ENCODE measurements at places on chromosomes 6 and 20.

DNA sequence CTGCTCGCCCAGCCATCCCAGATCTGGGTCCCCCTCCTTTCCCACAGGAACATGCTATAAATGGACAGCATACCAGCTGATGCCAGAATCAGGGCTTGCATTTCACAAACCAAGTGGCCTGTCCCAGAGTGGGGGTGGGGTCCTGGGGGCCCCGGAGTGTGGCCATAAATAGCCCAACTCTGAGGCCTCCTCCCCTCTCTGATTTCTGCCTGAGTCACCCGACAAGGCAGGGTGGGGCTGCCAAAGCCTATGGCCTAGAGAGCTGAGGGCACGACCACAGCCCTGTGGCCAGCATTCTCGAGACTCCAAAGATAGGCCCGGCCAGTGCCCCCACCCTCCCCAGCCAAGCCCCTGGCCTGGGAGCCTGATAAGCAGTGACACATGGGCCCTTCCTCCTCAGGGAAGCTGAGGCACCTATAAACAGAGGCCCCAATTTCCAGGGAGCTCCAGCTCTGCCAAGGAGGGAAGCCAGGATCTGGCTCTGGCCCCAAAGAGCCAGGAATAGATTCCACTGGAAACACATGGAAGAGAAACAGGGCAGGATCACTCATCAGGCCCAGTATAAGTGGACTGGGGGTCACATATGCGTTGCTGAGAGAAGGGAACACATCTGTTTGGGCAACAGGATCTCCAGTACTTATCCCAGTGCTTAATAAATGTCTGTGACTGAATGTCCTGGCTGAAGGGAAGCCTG, 20.3 kb downstream of the SNTA1 start:
- DNase-seq, result no peak

GRCh38 chr6:9515633-9516606, 899.0 kb downstream of the TFAP2A start:
- DNase-seq, result peak; percentile 82

- no peak for DNase-seq
Measured at GRCh38 chr6:41464481-41464880, 81.7 kb upstream of the FOXP4 start.

- no peak for DNase-seq
Measured at GRCh38 chr20:37144856-37145404, 34.2 kb upstream of the RPN2 start.

- DNase-seq, result no peak
Measured at GRCh38 chr6:148779142-148779562, 32.3 kb downstream of the UST start.

DNA sequence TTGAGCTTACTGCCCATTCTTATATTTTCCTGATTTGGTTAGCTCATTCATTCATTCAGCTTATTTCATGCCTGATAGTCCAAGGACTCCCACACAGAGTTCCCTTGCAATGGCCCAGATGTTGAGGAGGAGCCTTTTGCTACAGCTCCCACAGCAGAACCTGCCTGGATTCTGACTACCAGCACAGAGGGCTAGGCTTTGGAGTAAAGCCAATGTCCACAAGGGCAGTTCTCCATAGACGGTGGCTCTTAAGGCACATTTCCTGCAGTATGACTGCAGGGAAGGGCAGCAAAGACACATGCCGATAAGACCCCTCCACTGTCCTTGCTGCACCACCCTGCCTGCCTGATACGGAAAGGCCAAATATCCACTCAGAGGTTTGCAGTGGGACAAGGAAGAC, 112.3 kb upstream of the SYNDIG1 start:
- DNase-seq, result no peak

All from SW 1271 (cell line).